ENCODE measurements at places on chromosomes 13 and 19. TPM values are rescaled to one million over a fixed set of nuclear protein-coding genes. Genes with fewer than 3 reads are reported as not detected.

Gene ZSCAN1
- 2.3 TPM for total RNA-seq

Gene ZNF230
- 8.8 TPM for total RNA-seq

Gene LINGO3
- not detected for total RNA-seq

Gene R3HDM4
- 69.5 TPM for total RNA-seq

Gene KCTD12
- total RNA-seq = 56.0 TPM

All from ureter (tissue), 1 donor.